ENCODE measurements at places on chromosomes 1 and 21.

DNA sequence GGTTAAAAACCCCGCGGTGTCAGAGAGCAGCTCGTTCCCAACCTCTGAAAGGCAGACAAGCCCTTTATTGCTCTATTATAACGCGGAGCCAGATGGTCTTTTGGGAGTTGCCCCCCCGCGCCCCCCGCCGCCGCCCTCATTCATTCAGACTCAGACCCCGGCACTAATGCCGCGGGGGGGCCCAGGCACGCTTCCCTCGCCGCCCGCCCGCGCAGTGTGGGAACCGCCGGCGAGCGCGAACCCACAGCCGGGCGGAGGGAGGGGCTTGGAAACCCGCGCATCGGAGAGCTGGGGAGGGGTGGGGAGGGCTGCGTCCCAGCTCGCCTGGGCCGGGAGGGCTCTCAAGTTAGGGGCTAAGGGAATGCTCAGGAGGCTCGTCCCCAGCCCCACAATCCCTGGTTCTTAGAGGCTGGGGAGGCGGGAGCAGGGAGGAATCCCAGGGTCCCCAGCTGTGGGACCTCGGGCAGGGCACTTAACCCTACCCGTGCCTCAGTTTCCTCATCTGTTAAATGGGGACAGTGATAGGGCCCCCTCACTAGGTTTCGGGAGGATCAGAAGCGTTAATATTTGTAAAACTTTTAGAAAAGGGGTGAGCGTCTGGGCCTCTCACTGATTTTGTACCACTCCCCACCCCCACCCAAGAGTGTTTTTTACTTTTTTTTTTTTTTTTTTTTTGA, 10.9 kb upstream of the HES5 start:
- no peak for DNase-seq

DNA sequence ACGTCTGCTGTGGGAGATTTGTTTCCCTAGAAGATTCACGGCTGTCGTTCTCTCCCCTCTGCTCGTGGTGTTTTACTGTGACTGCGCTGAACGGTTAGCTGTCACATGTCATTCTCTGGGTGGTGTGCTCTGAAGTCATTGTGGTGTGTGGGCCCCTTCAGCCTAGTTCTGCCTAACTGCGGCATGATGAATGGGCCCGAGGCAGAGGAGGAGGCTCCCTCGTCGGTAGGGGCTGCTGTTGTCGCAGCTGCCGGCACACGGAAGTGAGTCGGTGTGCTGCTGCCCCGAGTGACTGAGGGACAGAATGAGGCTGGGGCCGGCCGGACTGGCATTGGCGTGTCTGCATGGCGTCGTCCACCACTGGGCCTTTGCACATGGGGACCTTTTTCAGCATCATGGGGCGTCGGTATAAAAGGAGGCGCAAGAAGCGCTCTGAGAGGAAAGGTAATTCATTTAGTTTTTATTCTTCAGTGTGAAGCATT, 77.9 kb downstream of the ADARB1 start:
- DNase-seq, result peak; percentile 41

DNA sequence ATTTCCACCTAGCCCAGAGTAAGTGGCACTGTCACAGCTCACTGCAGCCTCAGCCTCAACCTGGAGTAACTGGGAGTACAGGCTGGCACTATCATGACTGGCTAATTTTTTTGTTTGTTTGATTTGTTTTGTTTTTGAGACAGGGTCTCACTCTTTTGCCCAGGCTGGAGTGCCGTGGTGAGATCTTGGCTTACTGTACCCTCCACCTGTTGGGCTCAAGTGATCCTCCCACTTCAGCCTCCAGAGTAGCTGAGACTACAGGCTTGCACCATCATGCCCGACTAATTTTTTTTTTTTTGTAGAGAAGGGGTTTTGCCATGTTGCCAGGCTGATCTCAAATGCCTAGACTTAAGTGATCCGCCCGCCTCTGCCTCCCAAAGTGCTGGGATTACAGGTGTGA, 2.5 kb downstream of the UCK2 start:
- no peak for DNase-seq

GRCh38 chr1:226309398-226310244, 657 bp upstream of the LIN9 start:
- DNase-seq, result peak; percentile 2

DNA sequence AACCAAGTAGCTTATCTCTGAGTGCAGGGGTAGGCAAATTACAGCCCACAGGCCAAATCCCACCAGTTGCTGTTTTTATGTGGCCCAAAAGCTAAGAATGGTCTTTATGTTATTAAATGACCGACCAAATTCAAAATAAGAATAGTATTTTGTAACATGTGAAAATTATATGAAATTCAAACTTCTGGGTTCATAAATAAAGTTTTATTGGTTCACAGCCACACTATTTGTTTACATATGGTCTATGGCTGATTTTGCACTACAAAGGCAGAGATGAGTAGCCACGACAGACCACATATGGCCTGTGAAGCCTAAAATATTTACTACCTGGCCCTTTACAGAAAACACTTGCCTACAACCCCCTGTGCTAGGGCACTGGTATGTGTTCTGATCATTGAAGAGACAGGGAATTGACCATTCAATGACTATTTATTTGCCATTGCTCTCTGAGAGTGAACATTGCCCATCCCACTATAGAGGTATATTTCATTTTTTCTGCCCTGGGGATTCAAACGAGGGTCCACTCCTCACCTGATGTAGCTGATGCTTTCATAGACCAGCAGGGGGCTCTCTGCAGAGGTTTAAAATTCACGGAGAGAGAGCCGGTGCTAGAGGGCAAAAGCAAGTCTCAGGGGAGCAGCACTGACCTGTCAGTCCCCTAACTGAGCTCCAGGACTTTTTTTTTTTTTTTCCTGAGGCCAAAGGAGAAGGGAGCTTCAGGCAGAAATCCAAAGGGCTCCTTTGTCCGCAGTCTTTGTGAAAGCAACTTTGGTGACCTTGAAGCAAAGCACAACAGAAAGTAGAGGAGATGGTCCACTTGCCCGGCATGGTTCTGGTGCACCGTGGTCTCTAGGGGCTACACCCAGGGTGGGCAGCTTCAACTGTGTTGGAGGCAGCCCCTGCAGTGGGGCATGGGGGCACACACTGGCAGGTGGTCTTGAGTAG, 7.3 kb upstream of the GNL2 start:
- DNase-seq, result peak; percentile 32

GRCh38 chr1:15618655-15619525, 1.6 kb downstream of the DDI2 start:
- no peak for DNase-seq

- no peak for DNase-seq
Observed at GRCh38 chr1:31704271-31705079, 658 bp upstream of the COL16A1 start.

- no peak for DNase-seq
Observed at GRCh38 chr1:145889722-145890121, 4.1 kb upstream of the ANKRD35 start.

- DNase-seq, result no peak
Observed at GRCh38 chr1:87170157-87170556, 158.5 kb upstream of the LMO4 start.

DNA sequence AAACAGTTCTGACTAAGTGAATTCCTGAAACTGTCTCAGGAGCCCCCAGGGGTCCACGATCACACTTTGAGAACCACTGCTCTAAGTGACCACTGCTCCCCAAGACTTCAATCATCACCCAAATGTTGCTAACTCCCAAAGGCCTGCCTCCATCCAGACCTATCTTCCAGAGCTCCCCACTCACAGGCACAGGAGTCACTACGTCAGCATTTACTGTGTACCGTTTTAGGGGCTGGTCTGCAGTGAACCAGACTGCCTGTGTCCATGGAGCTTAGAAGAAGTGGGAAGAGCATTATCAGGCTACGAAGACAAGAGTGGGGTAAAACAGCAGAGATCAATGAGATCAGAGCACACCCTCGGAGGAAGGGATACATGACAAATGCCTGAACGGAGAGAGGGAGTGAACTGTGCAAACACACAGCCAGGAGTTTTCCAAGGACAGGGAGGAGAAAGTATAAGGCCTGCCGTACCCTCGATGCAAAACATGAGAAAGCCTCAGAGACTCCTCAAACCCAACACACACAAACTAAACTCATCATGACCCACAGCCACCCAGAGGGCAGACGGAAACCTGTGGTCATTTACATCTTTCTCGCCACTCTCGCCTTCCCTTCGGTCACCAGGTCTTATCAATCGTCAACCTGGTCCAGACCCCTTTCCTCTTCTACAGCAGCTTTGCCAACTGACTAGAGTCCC, 10.1 kb downstream of the GNB1 start:
- DNase-seq, result no peak

GRCh38 chr1:35574125-35574654, 1.1 kb downstream of the TFAP2E start:
- DNase-seq, result no peak

- DNase-seq, result no peak
Observed at GRCh38 chr1:67463298-67463955, 33.2 kb upstream of the SERBP1 start.

GRCh38 chr1:185808631-185809030, 74.4 kb downstream of the HMCN1 start:
- DNase-seq, result no peak

GRCh38 chr1:61266738-61267137, 184.4 kb downstream of the NFIA start:
- no peak for DNase-seq

Data from pons (tissue), 1 donor.